ENCODE measurements at places on chromosomes 2 and 18.

DNA sequence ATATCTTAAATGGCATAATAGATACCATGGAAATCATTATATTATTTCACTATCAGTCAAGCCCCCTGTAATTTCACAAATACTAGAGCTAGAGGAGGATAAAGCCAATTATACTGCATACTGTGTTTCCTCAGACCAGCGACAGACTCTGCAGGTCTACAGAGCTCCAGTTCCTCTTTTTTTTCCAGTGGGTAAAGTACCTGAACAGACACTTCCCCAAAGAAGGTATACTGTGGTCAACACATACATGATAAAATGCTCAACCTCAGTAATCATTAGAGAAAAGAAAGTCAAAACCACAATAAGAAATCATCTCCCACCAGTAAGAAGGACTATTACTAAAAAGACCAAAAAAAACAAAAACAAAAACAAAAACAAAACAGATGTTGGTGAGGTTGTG lies 44.6 kb downstream of the SCN7A start:
- DNase-seq: no peak

- peak; percentile 6 for DNase-seq
Observed at GRCh38 chr2:59182249-59182648, 941.1 kb upstream of the FANCL start.

DNA sequence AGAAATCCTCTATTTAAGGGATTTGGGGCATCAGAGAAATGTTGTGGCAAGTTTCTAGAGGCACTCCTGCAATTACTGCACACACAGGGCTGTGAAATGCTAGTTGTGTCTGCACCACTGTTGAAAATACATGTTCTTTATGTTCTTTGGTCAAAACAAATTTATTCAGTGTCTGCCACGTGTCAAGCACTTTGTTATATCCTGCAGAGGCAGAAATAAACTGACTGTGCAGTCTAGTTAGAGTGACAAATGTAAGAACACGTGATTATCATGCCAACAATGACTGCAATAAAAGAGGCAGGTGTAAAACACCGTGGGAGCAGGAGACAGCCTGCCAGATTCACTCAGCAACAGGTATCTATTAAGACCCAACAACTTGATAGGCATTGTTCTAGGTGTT lies 423.3 kb downstream of the LRP1B start:
- no peak for DNase-seq

DNA sequence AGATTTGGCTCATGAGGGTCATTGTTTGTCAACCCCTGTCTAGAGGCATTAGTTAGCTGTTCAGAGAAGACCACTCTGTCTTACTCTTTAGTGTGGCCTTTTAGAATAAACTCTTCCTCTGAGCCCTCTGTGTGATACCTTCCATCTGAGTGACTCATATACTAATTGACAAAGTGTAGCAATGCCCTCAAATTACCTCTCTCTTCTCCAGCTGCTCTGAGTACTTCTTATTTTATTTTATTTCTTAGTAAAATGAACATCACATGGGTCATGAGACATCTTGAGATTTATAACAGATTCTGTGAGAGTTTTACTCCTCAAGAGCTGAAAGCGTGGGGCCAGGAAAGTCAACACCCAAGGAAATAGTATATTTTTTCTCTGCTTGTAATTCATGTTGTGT lies 67.4 kb downstream of the KCTD18 start:
- no peak for DNase-seq

- DNase-seq: no peak
Observed at GRCh38 chr18:8151181-8151580, 458.1 kb upstream of the RAB12 start.

GRCh38 chr2:63057249-63058143 lies 6.9 kb downstream of the OTX1 start:
- peak; percentile 15 for DNase-seq

- no peak for DNase-seq
Observed at GRCh38 chr2:219531639-219532377, 11.8 kb downstream of the CHPF start.

Measured in neural crest cell (in vitro differentiated cells).